Heart right ventricle (tissue), 16 donors: ENCODE measurements at places on chromosomes 7 and 10. TPM values are rescaled to one million over a fixed set of nuclear protein-coding genes. Genes with fewer than 3 reads are reported as not detected.

The NODAL gene
- 0.29 TPM for total RNA-seq

The LBX1 gene
- not detected for total RNA-seq

The LLCFC1 gene
- not detected for total RNA-seq

The FRAT1 gene
- total RNA-seq = 3.0 TPM

The NME8 gene
- not detected for total RNA-seq

The CLDN4 gene
- not detected for total RNA-seq

The ACHE gene
- total RNA-seq = 0.62 TPM

The CCL24 gene
- not detected for total RNA-seq

The UCMA gene
- total RNA-seq = not detected

GRCh38 chr10:55137063-55137462 is 336.0 kb upstream of the PCDH15 start:
- no peak for DNase-seq

DNA sequence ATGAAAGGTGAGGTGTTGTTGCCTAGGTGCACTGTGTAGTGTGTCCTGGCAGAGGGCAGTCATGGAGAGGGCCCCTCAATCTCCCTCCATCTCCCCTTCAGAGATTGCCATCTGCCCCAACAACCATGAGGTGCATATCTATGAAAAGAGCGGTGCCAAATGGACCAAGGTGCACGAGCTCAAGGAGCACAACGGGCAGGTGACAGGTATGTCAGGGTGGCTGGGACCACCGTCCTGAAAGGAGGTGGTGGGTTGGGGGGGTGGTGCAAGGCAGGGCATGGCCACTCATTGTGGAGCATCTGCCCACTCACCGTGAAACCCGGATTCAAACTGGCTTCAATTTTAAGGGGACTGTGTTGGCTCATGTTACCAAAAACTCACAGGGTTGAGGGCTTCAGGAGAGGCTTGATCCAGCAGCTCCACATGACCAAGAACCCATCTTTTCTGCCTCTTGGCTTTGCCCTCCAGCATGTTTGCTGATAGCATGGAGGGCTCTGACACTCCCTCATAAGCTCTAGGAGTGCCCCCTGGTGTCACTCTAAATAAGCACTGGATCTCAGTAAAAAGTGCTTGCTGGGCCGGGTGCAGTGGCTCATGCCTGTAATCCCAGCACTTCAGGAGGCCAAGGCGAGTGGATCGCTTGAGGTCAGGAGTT is 12.2 kb downstream of the ARPC1B start:
- DNase-seq = no peak

DNA sequence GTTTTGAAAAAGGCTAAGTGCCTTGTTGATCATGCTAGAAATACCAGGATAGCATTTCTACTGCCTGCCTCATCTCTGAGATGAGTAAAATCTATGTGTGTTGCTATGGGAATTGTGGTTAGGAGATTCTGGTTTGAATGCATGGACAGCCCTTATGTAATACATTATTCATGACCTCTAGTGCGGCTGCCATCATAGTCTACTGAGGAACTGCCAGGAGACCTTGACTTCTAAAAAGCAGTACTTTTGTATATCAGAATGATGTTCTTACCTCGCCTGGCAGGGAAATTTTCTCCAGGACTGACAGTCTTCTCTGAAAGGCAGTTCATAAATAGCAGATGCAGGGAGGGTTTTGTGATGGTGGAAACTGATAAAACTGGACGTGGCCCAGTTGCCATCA is 248.5 kb downstream of the NSUN6 start:
- DNase-seq = no peak

DNA sequence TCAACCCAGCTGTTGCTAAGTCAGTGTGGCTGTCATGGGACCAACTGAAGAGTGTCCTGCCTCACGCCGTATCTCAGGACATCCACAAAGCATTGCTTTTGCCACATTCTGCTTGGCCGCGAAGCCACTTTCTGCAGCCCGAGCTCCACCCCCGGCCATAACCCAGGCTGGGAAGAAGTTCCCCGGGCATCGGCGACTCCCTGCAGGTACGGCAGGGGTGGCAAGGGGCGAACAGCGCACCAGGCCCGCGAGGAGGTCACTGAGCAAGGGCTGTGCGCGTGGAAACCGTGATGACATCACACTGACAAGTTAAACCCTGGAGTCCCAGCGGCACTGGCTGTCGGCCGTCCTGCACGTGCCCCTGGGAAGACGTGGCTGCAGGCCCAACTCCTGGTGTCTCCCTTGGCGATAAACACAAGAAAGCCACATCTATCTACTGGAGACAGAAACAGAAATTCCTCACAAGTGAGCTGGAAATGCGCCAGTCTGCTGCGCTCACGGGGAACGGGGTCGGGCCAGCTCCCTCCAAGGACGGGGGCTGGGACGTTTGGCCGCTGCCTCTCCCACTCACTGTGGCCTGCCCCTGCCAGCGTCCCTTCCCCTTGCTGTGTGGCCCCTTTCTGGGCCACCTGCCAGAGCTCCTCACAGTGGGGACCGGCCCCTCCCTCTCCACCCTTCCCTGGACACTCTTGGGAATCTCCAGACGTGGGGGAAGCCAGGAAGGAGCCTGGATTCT is 326.3 kb downstream of the DNAJB6 start:
- DNase-seq = no peak

DNA sequence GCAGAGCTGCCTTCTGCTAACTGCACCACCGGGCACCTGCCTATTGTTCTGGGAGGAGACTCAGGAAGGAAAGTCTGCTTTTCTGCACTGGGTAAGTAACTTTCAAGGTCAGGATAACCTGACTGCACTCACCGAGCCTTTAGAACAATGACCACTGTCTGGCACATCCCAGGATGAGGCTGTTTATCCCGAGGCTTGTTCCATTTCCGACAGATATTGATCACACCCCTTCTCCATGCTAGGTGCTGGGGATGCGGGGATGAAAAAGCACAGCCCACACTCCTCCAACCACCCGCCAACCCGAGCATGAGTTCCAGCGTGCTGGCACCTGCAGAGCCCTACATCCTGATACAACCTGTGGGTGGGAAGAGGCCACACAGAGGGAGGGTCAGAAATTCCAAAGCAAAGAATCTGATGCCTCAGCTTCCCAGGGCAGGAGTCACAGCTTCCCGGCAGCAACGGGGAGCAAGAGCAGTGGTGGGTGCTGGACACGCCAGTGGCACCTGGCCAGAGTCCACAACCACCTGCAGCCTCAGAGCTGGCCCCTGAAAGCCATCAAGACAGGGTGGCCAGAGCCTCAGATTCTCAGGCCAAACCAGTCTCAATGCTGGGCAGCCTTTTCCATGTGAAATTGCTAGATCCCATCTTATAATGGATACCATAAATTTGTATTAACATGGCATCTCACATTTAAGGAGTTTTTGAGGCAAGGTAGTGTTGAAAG is 34.9 kb upstream of the CNPY1 start:
- DNase-seq = no peak

GRCh38 chr7:3937605-3938004 is 636.6 kb downstream of the SDK1 start:
- DNase-seq = no peak

DNA sequence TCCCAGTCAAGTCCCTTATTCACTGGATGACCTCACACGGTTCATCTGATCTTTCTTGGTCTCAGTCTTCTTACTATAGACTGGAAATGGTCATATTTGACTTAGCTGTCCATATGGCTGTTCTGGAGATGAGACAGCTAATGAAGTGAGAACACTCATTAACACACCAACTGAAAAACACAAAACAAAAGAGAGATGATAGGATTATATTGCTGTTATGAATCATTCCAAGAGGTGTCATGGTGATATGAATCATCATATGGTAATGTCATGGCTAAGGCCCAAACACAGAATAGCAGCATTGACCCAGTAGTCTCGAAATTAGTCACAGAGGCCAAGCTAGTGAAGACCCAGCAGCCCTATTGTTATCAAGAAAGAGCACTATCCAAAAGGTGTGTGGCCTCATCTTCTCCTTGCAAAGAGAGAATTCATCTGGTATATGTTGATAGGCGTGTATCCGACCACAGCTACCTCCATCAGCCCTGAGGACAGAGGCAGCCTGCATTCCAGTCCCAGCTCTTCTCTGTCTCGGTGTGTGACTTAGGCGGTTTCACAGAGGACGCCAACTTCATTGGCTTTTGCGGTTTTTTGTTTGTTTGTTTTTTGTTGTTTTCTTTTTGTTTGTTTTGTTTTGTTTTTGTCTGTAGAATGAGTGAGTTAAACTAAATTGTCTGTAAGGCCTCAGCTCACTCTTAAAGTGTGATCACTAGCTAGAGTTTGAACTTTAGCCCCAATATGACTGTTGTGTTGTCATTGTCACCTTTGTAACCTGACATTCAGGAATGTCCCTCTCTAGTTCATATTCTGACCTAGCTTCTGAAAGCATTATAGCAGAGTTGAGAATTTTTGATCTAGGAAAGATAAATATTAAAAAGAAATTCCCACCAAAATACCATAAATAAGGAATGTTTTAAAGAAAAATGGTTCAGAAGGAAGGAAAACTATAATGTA is 97.4 kb upstream of the PDCD4 start:
- DNase-seq = no peak

DNA sequence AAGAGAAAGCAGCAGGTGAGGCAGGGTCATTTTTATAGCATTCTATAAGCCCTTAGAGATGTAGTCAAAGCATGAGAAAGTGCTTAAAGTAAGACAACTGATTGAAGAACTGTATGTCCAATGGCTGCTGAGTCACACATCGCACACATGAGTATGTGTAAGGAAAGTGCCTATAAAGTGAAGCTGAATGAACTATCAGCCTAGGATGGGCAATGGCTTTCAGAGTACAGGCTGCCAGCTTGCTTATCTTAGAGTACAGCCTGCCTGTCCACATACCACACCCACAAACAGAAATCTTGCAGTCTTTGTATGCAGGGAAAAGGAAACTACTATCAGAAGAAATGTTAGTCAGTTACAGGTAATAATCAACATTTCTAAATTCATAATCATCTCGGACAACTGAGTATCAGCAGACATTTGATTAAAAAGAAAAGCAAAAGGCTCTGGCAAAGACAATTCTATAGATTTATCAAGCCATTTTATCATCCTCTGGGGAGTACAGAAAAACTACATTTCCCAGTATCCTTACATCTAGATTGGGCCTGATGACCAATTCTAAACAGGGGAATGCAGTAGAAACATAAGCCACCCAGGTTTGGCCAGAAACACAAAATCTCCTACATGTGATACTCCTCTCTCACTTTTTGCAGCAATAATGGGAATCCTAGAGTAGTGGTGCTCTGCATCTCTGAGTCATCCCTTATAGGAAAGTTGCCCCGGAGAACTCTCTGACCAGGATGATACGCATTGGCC is 16.2 kb upstream of the EPHB6 start:
- no peak for DNase-seq

DNA sequence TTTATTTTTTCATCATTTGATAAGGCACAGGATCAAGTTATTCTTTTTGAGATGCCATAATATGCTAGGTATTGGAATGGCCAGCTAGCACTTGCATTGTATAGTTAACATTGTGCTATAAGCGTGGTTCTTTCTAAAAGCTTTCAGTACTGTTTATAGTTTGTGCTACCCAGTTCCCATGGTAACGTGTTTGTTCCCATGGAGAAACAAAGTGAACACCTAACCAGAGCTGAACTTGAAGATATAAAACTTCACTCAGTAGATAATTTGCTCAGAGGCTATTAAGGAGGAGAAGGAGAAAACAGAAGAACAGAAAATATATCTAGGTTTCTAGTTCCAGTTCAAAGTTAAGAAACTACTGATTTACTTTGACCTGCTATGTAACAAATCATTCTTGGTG is 23.6 kb upstream of the ITGB8 start:
- DNase-seq = no peak

DNA sequence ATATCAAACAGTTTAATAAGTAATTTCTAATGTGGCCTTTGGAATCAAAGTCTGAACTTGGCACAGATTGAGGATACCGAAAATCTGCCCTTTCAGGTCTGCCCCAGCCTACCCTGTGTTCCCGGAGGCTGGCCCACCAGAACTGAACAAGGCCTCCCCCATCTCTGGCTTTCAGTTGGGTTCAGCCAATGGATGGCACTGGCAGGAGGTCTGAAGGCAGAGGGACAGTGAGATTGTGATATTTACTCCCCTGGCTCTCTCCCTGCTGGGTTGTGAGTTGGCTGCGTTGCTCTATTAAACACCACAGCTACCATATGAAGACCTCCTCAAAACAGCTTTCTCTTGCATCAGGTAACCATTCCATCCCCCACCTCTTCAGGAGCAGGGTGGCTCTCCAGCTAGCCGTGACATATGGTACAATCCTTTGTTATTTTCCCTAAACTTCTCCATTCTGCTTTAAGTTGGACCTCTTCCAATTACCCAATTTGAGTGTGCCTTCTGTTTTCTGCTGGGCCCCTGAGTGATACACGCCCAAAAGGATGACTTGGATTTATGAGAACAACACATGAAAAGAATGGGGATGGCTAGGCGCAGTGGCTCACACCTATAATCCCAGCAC is 28.1 kb downstream of the DNMBP start:
- no peak for DNase-seq

GRCh38 chr10:77926566-77927401 is at the start of gene DLG5:
Gene DLG5, minus strand, starts transcription at chr10:77926755. Its CDS starts 235 bp downstream, at chr10:77926520.
- DNase-seq = peak; percentile 77

GRCh38 chr7:265192-265997 is 24.6 kb upstream of the FOXL3 start:
- DNase-seq = no peak

DNA sequence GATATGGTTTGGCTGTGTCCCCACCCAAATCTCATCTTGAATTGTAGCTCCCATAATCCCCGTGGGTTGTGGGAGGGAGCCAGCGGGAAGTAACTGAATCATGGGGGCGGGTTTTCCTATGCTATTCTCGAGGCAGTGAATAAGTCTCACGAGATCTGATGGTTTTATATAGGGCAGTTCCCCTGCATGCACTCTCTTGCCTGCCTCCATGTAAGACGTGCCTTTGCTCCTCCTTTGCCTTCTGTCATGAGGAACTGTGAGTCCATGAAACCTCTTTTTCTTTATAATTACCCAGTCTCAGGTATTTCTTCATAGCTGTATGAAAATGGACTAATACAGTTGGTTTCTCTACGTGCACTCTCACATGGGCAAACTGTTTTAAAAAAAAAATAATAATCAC is 207.7 kb downstream of the SLC25A13 start:
- no peak for DNase-seq

- DNase-seq = no peak
Observed at GRCh38 chr7:38880035-38880434, 29.0 kb downstream of the VPS41 start.

DNA sequence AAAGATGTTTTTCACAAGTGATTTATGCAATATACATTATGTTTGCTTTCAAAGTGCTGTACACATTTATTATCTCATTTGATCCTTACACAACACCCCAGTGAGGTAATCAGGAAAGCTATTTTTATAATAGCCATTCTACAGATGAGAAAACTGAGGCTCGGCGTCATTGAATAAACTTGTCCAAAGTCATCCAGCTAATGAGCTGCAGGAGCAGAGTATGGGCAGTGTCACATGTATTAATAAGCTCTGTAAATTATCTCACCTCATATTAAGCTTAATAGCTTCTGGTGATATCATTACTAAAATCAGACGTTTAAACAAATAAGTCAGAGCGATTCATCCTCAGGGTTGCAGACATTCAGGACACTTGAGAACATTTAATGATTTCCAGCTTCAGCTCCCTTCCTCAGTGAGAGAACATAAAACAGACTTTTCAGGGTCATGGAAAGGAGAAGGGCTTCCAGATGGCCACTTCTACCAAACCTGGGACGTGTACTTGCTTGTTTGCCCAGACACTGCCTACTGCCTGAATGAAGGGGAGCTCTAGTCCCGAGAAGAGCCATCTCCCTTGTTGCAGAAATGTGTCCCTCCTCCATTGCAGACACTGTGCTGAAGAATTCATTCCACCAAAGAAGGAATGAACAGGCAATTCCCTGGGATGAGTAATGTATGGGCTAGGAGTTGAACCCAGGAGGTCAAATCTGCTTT is 20.5 kb upstream of the FZD1 start:
- DNase-seq = no peak

- no peak for DNase-seq
Observed at GRCh38 chr10:104028823-104029520, 56.7 kb downstream of the COL17A1 start.

GRCh38 chr10:31927884-31928548 is 615 bp downstream of the ARHGAP12 start:
- peak; percentile 45 for DNase-seq
